ENCODE measurements at places on chromosomes 5 and 9.
A peak's percentile ranks its signal among the peaks of the same experiment; 100 is the strongest.

GRCh38 chr5:3913279-3913678 is 317.6 kb downstream of the IRX1 start:
- DNase-seq, result no peak

DNA sequence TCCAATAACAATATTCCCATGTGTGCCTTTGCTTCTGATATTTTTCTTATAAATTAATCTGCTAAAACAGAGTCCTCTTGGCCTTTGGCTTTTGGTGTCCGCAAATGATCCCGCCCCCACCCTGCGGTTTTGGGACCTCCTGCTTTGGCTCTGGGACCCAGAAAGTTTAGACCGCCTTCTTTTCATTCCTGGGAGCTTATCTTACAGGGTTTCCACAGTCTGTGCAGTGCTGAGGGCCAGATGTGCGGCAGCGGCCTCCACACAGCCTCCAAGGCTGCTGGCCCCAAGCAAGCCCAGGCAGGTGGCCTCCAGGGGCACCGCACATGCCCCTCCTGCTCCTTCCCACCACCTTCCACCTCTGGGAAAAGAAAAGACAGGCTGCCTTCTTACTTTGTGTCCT is 191.5 kb downstream of the ERCC6L2 start:
- no peak for DNase-seq

DNA sequence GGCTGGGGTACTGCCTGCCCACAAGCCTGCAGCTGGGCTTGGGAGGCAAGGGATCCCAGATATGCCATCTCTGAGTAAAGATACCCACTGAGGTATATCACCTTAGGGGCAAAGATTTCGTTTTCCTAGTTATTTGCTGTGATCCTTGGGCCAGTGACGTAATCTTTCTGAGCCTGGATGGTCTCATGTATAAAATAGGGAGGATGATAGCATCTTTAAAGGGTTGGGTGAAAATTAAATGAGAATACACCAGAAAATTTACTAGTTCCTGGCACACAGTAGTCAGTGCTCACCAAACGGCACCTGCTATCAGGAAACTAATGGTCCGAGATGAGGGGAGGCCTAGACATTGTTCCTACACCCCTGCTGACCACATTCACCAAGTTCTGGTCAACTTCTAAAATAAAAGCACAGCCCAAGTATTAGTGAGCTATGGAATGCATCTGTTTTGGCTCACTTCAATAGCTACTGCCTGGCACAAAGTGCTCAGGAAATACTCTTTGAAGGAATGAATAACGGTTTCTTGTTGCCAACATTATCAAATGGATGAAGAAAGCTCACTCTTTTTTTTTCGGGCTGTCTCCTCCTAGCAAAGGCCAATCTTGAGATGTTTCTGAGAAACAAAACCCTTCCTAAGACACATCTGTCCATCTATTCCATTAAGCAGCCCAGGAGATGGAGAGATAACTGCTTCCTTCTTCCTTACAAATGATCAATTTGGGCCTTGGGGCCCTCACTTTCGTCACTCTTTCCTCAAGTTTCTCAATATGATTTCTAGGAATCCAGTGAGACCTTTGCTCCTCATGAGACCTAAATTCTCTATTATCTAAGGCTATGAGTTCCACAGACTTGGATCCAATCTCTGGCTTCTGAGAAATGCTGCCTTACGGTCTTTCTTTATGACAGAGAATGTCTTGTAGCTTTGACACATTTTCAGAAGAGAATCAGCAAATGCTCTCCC is 98.2 kb downstream of the DPYSL3 start:
- DNase-seq, result no peak

DNA sequence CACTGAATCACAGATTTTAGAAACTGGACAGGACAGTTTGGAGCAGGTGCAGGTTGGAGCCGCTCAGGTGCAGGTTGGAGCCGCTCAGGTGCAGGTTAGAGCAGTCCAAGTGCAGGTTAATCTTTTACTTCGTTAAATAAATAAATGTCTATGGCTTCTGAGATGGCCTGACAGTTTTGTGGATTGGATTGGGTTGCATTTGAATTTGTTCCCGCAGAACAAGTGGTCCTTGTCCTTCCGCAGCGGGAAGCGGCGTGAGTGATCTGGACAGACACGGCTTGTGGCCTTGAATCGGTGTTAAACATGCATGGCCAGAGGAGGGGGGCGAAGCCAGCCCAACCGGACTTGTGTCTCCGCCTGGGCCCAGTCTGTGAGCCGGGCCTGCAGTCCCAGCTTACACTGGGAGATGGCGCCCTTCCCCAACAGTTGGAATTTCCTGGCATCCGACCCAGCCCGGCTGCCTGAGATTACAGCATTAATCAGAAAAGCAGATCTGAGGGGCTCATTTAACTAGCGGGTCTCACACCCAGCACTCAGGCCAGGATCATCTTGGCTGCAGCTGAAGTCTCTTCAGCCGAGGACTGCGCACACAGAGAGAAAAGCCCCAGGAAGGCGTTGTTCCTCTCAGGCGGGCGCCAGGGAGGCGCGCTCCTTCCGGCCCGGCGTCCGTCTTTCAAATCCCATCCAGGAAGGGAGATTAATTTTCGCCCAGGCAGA is 1.5 kb upstream of the OLFM1 start:
- DNase-seq, result peak; percentile 65

DNA sequence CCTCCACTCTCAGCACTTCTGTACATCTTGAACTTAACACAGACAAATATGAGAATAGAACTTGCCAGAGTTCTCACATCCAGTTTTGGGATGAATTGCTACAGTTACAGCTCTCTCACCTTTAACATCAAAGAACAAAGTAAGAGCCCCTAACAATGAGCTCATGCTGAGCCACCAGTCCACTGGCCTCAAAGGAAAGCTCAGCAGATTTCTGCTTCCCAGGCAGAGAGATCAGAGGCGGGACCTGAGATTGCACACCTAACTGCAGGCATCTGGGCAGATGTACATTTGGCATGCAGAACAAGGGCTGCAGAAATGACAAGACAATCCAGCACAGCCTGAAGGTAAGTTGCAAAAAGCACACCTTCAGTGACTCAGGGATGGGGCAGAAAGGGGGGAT is 300.9 kb downstream of the MRPS30 start:
- no peak for DNase-seq

DNA sequence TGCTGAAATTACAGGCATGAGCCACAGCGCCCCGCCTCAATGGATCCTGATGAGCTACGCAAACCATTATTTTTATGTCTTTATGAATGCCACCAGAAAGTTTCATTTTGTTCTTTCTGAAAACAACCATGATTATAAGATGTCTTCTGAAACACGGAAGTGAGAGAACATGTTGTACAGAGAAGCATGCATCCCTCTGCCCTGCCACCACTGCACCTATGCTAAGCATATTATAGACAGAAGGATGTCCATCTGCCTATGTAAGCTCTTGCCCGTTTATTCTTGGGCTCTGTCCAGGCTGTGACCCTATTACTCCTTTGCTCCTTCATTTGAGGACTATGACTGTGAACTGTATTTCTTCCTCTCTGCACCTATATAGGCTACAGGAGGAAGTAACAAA is 74.3 kb downstream of the GRAMD2B start:
- DNase-seq, result peak; percentile 43

GRCh38 chr9:123266655-123267399 is 1.6 kb downstream of the STRBP start:
- no peak for DNase-seq

- DNase-seq, result no peak
Observed at GRCh38 chr5:136143312-136143711, 10.7 kb downstream of the SMAD5 start.

GRCh38 chr9:127517620-127518019 is 66.3 kb downstream of the LRSAM1 start:
- DNase-seq, result no peak

GRCh38 chr5:137072361-137073115 is 426.6 kb downstream of the SPOCK1 start:
- peak; percentile 64 for DNase-seq
